Stimulated activated CD8-positive, alpha-beta memory T cell treated with anti-CD3 and anti-CD28 coated beads, Interleukin-7, amount 100 ng/mL, for 4 hours (primary cell): ENCODE measurements at places on chromosomes 1 and 21.
A peak's percentile ranks its signal among the peaks of the same experiment; 100 is the strongest.

DNA sequence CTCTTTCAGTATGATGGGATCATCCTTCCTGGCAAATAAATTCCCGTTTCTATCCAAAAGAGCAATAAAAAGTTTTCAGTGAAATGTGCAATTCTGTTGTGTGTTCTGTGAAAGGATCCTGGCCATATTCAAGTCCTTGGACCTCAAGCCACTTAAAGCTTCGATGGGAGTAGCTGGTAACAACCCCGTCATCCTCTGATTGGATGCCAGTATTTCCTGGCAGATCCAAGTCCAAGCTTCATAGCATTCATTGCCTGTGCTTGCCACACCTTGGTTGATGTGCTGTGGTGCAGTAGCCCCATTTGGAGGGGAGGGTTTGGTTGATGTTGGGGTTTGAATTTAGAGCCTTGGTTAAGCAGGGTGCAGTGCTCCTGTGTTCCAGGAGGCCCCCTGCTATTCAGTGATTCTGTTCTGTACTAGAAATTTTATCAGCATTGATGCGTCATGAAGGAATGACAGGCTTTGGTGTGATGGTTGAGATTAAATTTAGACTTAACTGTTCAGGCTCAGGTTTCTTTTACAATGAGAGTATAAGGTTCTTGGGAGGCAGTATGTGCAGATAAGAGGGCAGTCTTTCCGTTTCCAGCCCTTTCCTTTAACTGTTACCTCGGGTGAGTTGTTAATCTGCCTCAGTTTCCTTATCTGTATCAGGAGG lies 4.9 kb downstream of the RPL11 start:
- DNase-seq: no peak

DNA sequence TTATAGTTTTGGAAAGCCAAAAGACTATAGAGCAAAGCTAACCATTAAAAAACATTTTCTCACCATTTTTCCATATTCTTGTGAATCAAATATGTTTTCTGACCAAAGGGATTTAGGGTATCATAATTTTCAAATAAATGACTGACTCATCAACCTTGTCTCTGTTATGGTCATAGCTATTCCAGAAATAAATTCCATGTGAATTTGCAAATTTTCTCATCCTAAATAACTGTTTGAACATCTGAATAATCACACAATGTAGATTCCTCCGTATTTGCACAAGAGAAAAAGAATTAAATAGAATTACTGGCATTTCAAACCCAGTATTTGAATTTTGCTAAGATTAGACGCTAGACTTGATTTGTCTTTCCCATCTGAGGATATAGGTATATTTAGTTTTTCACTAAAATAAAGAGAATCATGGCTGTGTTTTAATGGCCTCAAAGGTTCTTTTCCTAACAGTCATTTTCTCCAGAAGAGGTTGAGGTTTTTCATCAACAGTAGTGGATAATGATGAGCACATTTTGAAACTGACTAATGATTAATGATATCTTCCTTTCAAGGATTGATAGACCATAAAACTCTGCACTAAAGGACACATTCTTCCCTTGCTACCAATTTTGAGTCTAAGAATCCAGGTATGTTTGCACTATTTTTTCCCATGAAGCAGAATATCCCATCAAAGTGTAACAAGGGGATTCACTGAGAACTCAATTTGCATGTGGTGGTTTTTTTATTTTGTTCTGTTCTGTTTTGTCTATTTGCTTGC lies 9.5 kb upstream of the DUSP23 start:
- no peak for DNase-seq

DNA sequence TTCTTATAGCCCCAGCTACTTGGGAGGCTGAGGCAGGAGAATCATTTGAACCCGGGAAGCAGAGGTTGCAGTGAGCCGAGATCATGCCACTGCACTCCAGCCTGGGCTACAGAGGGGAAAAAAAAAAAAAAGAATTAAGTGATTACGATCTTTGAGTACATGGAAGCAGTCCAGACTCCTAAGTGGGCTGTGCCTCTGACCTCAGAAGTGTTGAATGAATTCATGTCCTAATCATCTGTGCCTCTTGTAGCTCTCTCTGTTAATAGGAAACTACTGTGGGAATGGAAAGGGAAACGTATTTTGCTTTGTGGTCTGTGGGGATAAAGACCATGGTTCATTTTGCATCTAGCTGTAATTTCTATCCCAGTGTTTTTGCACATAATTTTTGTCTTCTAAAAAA lies 8.4 kb upstream of the IVNS1ABP start:
- no peak for DNase-seq

DNA sequence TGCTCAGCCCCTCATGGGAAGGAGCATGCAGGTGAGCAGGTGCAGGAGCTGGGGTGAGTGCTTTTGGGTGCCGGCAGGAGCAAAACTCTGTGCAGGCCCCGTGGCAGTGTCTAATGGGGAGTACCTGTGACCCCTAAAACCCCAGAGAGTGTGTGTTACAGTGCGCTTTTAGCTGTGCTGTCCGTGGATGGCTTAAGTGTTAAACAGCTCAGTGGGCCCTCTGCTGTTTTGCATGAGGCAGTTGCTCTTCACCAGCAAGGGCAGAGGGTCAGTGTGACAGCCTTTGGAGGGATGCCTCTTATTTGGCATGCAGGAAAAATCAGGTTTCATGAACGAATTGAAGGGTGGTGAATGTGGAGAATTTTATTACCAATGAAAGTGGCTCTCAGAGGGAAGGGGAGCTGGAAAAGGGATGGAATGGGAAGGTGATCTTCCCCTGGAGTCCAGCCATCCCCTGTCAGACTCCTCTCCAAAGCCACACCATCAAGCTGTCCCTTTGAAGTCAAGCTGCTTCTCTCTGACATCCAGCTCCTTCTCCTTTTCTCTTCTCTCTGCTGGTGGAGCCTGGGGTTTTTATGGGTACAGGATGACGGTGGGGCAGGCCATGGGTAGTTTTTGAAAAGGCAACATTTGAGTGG lies 17.0 kb upstream of the ALG14 start:
- DNase-seq: no peak

DNA sequence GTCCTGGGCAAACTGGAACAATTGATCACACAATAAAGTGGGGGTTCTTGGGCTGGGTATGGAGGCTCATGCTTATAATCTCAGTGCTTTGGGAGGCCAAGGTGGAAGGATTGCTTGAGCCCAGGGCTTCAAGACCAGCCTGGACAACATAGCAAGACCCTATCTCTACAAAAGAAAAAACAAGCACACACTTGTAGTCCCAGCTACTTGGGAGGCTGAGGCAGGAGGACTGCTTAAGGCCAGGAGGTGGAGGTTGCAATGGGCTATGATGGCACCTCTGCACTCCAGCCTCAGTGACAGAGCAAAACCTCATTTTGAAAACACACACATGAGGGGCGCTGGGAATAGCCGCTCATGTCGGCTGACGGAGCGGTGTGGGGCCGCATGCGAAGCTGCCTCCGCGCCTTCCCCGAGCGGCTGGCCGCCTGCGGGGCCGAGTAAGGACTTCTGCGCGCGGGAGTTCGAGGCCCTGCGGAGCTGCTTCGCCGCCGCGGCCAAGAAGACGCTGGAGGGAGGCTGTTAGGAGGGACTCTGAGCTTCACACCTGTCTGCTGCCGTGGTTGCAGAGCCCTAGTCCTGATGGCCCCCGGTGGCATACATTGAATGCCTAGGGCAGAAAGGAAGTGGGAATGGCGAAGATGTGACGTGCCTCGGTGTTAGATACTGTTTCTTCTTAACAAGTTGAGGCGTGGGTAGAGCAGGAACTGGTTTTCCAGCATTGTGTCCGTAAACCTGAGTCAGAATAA lies 59.5 kb downstream of the ACBD3 start:
- no peak for DNase-seq

GRCh38 chr1:151710187-151710840 lies 6.3 kb downstream of the CELF3 start:
- DNase-seq: peak; percentile 2

- DNase-seq: no peak
Observed at GRCh38 chr1:29990304-29990703, 733.1 kb downstream of the MATN1 start.

DNA sequence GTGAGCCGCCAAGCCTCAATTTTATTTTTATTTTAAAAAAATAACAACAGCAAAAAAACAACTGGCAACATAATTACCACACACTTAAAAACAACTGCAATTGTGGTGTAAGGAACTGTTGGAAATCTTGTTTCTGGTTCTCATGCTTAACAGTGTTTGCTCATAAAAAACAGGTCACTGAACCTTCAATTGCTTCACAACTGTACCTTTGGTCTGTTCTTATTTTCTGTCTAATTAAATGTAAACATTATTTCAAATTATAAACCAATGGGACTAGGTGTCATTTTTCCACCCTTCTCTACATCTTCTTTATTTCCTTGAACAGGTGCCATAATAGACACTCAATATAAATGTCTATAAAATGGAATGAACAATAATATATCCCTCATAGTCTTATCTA lies 68.4 kb upstream of the CHRM3 start:
- no peak for DNase-seq

DNA sequence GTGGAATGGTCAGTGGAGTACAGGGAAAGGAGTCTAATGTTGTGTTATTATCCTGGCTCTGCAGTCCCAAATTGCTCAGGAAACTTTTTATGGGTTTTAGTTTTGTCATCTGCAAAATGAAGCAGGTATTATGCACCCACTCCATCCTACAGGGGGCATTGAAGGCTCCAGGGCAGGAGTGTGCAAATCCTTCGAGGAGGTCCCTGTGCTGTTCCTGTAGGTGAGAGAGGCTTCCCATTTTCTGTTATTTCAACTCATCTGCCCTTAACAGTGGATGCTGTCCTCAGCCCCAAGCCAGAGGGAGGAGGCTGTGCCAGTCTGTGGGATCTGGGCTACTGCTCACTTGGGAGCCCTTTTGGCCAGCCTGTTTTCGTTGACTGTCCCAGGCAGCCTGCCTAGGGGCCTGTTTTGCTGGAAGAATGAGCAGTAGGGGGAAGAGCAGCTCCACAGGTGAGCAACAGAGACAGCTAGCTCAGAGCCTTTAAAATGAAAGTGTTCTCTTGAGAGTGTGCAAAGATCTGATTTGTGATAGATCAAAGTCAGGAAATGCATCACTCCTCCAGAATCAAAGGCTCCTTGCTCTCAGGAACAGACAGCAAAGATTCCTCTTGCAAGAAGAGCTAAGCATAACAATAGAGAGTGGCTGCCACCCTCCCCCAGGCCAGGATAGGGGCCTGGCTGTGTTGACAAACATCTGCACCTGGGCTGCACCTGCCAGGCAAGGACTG lies 317.6 kb upstream of the PROX1 start:
- no peak for DNase-seq

GRCh38 chr1:109115685-109116084 lies 1.8 kb downstream of the ELAPOR1 start:
- no peak for DNase-seq

GRCh38 chr1:212205843-212206242 lies 79.4 kb upstream of the PPP2R5A start:
- DNase-seq: no peak

DNA sequence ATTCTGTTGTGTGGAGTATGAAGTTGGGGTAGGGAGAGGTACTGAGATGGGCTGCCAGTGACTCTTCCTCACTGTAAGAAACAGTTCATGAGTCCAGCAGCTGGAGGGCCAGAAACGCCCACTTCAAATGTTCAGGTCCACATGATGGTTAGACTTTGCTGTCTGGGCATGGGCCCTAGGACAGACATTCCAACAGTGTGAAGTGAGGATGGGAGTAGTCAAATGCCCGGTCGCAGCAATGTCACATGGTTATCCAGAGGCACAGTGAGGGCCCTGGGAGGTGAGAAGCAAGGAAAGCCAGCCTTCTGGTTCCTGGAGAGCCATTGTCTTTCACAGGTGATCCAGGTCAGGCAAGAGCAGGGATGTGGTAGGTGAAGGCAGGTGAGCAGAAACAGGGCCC lies 304.4 kb downstream of the HHAT start:
- DNase-seq: no peak

GRCh38 chr1:245541369-245541768 lies 386.6 kb downstream of the KIF26B start:
- DNase-seq: no peak

GRCh38 chr21:37496972-37497371 lies 130.4 kb downstream of the DYRK1A start:
- no peak for DNase-seq

GRCh38 chr21:35156293-35157278 lies 107.5 kb upstream of the RUNX1 start:
- DNase-seq: no peak

GRCh38 chr1:77926561-77927357 lies 38.3 kb downstream of the NEXN start:
- DNase-seq: no peak

DNA sequence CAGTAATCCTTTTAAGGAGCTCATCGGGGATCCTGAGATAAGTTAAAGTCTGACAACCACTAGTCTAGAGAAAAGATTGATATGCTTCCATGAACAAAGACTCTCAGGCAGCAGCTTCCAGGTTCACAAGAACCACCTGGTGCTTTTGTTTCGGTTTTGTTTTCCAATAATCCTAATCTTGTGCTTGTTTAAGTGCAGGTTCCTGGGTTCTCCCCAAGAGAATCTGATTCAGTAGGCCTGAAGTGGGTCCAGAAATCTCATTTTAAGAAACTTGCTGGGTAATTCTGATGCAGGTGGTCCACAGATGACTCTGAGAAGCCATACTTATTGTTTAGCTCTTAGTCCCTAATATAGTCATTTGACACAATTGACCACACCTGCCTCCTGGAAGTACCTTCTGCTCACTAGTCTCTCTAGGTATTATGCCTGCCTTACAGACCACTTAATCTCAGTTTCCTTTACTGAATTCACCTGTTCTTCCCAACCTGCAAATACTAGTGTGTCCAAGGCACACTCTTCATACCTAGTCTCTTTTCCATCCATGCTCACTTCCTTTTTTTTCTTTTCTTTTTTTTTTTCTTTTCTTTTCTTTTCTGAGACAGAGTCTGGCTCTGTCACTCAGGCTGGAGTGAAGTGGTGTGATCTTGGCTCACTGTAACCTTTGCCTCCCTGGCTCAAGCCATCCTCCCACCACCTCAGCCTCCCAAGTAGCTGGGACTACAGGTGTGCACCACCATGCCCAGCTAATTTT lies 20.5 kb upstream of the FRRS1 start:
- DNase-seq: no peak

GRCh38 chr1:10168912-10169514 lies 41.4 kb upstream of the KIF1B start:
- no peak for DNase-seq

DNA sequence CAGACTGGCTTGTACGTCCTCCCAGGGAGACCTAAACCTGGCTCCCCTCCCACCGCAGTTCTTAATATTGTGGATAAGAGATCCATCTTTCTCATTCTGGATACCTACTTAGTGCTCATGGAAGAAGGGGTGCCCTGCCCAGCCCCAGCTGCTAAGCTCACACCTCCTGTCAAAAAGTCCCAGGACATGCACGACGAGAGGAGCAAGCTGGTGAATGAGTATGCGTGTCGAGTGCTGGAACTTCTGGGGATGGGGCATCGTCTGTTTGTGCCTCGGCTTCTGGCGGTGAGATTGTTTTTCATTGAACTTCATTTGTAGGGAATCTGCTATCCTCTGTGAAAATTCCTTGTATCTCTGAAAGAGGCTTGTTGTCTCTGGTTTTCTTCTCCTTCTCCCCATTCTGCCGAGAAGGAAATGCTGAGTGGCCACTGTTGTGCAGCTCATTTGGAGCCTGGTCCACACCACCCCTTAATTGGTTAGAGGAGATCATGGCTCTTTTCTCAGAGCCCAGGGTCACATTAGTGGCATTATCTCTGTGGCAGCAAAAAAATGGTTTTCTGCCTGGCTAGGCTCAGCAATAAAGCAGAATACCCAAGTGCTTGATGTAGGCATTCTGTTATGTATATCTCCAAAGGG lies 199.4 kb upstream of the CACYBP start:
- no peak for DNase-seq

- DNase-seq: no peak
Observed at GRCh38 chr21:28906841-28907240, 85.8 kb downstream of the LTN1 start.

GRCh38 chr1:174902531-174903099 lies 97.1 kb upstream of the CACYBP start:
- DNase-seq: no peak

- no peak for DNase-seq
Observed at GRCh38 chr1:223872308-223872901, 26.7 kb upstream of the TP53BP2 start.
